ENCODE measurements at places on chromosomes 12 and 14.

- no peak for DNase-seq
These were observed 100.5 kb downstream of the EEA1 start for GRCh38 chr12:92828565-92828964.

- DNase-seq, result no peak
These were observed 133.3 kb downstream of the VRK1 start for GRCh38 chr14:96930526-96930925.

- DNase-seq, result no peak
These were observed 46.6 kb upstream of the CDKN3 start for GRCh38 chr14:54350203-54350602.

DNA sequence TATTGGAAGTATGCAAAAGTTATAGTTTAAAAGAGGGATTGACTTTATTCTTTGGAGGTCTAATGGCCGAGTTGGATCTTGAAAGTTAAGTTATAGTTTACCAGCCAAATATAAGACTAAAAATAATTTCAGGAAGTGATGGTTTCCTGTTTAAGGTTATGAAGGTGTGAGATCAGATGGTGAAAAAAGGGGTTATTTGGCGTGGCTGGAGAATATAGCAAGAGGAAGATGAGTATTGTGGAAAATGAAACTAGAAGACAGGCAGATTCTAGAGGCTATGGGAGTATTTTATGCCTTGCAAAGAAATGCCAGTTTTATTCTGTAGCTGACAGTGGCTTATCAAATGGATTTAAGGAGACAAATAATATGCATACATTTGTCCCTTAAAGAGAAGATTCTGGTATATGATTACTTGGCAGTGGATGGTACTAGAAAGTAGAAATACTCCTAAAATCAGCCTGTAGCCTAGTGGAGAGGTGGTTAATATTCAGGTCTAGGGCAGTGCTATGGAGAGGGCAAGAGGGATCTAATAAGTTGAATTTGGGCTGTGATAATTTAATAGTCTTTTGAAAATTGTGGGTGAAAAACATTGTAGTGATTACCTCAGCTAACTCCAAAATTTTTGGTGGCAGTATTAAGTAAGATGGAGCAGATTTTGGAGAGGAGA, 1091.8 kb upstream of the ATXN7L3B start:
- DNase-seq, result no peak

DNA sequence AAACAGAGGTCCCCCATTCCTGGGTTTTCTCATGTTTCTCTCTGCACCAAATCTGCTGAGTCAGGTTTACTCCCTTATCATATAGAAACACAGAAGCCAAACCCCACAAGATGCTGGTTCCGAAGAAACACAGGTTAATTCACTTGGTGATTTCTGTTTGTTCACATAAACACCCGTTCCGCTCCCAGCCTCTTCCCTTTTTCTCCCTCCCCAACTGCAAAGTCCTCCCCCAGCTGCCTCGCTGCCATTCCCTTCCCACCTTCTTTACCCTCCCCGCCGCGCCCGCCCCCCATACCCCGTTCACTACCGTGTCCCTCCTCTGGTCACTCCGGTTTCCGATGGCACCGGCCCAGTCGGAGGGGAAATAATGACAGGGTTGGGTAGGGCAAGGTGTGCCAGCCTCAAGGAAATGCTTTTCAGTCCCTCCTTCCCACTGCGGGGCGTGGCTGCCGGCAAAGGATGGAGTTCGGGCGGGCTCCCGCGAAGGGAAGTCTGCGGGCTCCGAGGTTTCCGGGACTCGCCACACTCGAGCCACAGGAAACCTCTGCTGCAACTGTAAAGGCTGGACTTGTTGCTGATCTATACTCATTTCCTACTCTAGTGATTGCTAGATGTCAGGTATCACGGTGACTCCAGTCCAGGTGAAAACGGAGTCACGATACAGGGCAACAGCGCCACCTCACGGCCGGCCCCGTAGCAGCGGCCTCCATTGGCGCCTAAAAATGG, at the start of gene STYK1:
Gene STYK1 (minus strand): TSS at position 394 of the 726 bp plus-strand sequence. CDS start 39,434 bp downstream, outside the sequence.
- DNase-seq, result peak; percentile 84

DNA sequence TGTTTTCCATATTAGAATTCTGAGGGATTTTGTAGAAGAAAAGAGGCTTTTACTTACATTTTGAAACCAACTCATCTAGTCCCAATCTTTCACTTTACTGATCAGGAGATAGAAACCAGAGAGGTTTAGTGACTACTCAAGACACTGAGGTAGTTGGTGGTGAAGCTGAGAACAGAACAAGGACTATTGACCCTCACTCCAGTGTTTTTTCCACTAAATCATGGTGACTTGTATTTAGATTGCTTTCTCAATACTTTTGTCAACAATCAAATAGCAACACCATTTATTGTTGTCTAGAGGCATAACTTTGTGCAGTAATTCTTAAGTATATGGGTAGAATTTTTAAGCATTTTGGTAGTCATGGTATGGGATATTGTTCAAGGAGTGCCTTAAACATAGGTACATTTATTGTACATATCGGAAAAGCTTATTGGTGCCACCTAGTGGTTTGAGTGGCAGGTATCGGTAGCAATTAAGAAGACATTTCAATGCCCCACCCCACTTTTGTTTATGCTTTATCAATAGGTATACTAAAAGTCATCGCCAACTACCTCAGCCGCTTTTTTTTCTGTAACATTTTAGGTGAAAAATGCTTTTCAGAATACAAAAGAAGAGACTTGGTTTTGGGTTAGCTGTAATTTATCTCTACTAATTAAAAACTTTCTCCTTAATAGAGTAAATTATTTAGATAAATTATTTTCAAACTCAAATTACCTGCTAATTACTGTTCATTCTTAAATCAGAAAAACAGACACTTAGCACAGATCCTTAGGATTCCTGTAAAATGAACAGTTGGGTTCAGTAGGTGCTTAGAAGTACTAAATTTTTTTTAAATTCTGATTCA, 47.3 kb upstream of the PAWR start:
- peak; percentile 56 for DNase-seq

DNA sequence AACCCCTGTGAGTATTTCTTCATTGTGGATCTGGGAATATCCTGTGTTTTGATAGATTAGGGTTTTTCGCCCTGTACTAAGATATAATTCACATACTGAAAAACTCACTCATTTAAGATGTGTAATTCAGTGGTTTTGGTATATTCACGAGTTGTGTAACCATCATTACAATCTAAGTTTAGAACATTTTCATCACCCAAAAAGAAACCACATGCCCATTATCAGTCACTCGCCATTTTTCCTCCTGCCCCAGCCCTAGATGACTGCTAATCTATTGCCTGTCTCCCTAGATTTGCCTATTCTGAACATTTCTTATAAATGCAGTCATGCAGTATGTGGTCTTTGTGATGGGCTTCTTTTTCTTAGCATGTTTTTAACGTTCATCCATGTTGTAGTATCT, 67.9 kb upstream of the ATF1 start:
- no peak for DNase-seq

DNA sequence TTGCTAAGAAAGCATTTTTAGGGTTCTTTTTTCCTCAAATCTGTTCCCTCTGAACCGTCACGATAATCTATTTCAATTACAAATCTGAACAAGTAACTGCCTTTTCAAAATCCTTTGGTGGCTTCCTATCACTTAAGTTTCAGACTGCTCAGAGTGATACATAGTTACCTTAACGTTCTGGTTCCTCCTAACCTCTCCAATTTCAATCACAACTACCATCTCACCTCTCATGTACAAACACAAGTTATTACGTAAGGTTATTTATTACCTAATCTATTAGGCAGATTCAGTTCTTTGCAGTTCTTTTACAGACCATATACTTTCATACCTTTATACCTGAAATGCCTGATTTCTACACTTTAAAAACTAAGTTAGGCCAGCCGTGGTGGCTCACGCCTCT, 12.1 kb downstream of the RNF212B start:
- no peak for DNase-seq

DNA sequence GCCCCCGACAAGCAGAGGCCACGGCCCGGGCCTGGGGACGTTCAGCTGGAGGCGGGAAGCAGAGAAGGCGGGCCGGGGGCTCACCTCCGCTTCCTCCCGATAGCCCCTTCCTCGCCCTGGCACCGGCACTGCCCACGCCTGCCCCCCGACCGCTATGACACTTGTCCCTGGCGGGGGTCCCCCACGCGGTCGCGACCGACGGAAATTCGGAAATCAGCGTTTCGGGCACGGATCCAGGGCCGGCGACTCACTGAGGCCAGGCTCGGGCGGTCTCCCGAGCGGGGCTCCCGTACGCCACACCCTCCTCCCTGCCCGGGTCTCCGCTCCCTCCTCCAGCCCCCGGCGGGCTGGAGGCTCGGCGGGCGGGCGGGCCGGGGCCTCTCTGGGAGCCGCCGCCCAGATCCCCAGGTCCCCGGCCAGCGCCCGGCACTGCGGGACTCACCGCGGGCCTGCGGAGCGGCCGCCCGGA, 581 bp downstream of the PITPNM2 start:
- peak; percentile 58 for DNase-seq

- no peak for DNase-seq
These were observed 2.9 kb downstream of the LRTM2 start for GRCh38 chr12:1823237-1823636.

- no peak for DNase-seq
These were observed 12.9 kb upstream of the DCD start for GRCh38 chr12:54661048-54661447.

DNA sequence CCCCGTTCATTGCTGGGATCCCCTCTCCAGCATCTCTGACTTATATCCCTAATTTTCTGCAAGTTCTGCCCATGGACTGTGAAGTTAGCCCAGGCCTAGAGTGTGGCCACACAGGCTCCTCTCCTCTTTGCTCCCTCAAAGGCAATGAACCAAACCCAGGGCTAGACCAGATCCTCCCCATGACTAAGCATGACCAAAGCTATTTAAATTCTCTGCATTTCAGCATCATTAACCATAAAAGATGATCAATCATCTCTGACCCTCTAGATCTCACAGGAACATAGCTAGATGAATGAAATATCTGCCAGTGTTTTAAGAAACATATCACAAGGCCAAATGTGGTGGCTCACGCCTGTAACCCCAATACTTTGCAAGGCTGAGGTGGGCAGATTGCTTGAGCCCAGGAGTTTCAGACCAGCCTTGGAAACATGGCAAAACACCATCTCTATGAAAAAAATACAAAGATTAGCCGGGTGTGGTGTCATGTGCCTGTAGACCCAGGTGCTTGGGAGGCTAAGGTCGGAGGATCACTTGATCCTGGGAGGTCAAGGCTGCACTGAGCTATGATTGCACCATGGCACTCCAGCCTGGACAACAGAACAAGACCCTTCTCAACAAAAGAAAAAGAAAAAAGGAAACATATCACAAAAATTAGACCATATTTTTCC, 2.2 kb upstream of the KRT3 start:
- DNase-seq, result no peak

DNA sequence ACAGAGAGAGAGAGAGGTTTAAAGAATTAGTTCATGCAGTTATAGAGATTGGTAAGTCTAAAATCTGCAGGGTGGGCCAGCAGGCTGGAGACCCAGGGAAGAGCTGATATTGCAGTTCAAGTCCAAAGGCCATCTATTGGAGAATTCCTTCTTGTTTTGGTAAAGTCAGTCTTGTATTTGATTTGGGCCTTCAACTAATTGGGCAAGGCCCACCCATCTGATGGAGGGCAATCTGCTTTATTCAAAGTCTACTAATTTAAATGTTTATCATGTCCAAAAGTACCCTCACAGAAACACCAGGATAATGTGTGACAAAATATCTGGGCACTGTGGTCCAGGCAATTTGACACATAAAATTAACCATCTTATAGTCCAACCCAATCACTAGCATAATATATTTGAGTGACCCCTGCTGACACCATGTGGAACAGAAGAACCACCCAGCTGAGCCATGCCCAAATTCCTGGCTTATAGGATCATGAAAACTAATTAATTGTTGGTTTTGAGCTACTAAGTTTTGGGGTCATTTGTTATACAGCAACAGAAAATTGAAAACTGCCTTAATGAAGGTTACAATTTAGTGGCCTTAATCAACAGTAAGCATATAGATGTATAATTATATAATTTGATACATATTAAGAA, 109.1 kb upstream of the PLXNC1 start:
- DNase-seq, result no peak

GRCh38 chr12:103012884-103013283, 55.4 kb downstream of the ASCL1 start:
- DNase-seq, result no peak

DNA sequence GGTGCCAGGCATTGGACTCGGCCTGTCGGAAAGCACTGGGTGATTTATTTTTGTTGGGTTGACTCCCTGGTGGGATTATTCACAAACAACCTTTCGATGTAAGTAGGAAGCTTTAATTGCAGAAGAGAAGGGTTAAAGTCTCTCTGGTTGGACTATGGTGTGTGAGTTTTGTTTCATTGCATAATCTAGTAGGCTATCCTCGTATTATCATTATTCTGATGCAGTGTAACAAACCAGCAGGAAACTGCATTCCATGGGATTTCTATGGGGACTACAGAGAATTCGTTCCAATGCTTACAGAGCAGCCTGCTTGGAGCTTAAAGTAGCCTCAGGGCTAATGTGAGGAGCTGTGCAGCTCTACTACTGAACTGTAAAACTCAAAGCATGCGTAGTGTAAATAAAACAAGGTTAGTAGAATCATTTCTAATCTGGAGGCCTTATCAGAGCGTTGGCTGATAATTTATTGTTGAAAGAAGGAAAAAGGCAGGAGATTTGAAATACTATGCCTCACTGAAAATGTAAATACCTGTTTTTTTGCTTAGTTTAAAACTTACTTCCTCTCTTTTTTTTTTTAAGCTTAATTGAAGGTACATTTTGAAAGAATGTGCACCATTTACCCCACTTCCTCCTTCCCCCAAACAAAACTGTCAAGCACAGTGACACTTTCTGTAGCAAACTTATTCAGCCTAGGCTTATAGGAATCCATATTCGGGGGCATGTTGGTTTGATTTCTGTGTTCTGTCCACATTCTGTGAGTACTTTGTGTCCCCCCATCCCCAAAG, 226.7 kb downstream of the NPAS3 start:
- DNase-seq, result no peak

- DNase-seq, result no peak
These were observed 12.8 kb downstream of the TRMT5 start for GRCh38 chr14:60968099-60968498.

DNA sequence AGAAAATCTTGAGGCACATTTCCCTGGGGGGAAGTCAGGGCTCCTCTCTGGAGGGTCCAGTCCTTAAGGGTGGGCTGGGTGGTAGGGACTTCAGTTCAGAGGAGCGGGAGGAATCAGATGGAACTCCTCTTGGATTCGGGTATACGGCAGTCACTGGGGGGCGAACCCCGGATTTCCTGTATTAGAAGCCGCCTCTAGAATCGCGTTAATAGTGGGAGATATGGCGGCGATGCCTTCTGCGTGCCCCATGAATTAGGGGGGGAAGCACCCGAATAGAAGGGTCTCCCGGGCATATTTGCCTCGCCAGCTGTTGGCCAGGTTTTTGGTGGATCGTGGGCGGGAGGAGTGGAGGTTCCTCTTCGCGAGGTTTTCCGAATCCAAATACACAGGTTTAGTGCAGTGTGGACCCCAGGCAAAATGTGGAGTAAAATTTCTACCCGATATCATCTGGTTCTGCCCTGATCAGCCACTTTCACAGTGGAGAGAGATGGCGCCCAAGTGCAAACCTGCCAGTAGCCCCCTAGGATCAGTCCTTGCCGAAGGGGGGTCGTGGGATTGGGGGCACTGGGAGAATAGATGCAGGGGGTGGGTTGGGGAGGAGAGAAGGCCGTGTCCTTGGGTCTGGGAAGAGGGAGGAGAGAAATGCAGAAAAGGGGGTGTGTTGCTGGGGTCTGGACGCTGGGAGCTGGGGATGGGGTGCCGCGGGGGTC, 628 bp downstream of the MEG3 start:
- DNase-seq, result no peak

- DNase-seq, result no peak
These were observed 23.1 kb upstream of the PGF start for GRCh38 chr14:74978416-74978947.

GRCh38 chr12:50151047-50151687, 16.0 kb downstream of the CERS5 start:
- no peak for DNase-seq

Data from activated CD8-positive, alpha-beta T cell treated with anti-CD3 and anti-CD28 coated beads for 36 hours (primary cell).